ENCODE measurements at places on chromosomes 7 and 10. TPM values are rescaled to one million over a fixed set of nuclear protein-coding genes. Genes with fewer than 3 reads are reported as not detected.
A peak's percentile ranks its signal among the peaks of the same experiment; 100 is the strongest.

GRCh38 chr7:132577206-132578049 is 1.2 kb upstream of the PLXNA4 start:
- H3K4me3 ChIP-seq: peak overlapping the region; percentile 42
- H3K27me3 ChIP-seq: peaks cover 70% of the 10 kb centered on the region
- H3K4me1 ChIP-seq: peaks cover 13% of the 10 kb centered on the region
- no peaks in the 10 kb centered on the region for H3K36me3 ChIP-seq

- H3K27me3 ChIP-seq: no peaks in the 10 kb centered on the region
- H3K27ac ChIP-seq: peak overlapping the region; percentile 97
- H3K36me3 ChIP-seq: peaks cover 4% of the 10 kb centered on the region
- peaks cover 19% of the 10 kb centered on the region for H3K4me1 ChIP-seq
These were observed 13.0 kb upstream of the HUS1 start for GRCh38 chr7:47992446-47992845.

- no peak overlapping the region for H3K27ac ChIP-seq
- H3K4me1 ChIP-seq: no peaks in the 10 kb centered on the region
- no peaks in the 10 kb centered on the region for H3K36me3 ChIP-seq
- no peak overlapping the region for H3K4me3 ChIP-seq
- no peak for DNase-seq
These were observed 391.1 kb downstream of the PARD3 start for GRCh38 chr10:34423673-34424625.

DNA sequence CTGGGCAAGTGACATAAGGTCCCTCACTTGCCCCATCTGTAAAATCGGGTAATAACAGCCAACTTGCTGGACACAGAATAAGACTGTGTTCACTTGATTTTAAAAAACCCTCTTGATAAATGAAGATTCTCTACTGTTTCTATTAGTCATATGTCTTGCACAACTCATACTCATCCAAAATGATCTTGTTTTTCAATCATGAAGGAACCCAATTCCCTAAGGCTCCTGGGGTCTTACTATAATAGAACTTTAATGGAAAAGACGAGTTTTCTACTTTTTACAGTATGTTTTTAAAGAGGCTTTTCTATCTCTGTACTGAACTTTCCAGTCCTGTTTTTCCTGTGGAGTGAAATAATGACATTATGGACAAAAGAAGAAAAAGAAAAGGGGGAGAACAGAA is 103.8 kb downstream of the ARID5B start:
- H3K27ac ChIP-seq: peak overlapping the region; percentile 9
- H3K27me3 ChIP-seq: no peaks in the 10 kb centered on the region
- DNase-seq: no peak
- no peak overlapping the region for H3K4me3 ChIP-seq
- peaks cover 85% of the 10 kb centered on the region for H3K36me3 ChIP-seq

SLC13A4 gene
- not detected for total RNA-seq
